ENCODE measurements at places on chromosomes 1 and 21. TPM values are rescaled to one million over a fixed set of nuclear protein-coding genes. Genes with fewer than 3 reads are reported as not detected.

The SPRR2E gene
- not detected for total RNA-seq

The ARHGAP30 gene
- total RNA-seq = under 0.01 TPM

The CLDN17 gene
- not detected for total RNA-seq

The S100A7A gene
- not detected for total RNA-seq

The SLC22A15 gene
- total RNA-seq = 1.9 TPM

The CFHR3 gene
- total RNA-seq = not detected

The TMEM54 gene
- total RNA-seq = 20.3 TPM

The NECTIN4 gene
- not detected for total RNA-seq

The ZNF697 gene
- 5.6 TPM for total RNA-seq

The HMGN1 gene
- 225 TPM for total RNA-seq

The PLPPR5 gene
- not detected for total RNA-seq
